ENCODE measurements at places on chromosomes 7 and 10.
A peak's percentile ranks its signal among the peaks of the same experiment; 100 is the strongest.

DNA sequence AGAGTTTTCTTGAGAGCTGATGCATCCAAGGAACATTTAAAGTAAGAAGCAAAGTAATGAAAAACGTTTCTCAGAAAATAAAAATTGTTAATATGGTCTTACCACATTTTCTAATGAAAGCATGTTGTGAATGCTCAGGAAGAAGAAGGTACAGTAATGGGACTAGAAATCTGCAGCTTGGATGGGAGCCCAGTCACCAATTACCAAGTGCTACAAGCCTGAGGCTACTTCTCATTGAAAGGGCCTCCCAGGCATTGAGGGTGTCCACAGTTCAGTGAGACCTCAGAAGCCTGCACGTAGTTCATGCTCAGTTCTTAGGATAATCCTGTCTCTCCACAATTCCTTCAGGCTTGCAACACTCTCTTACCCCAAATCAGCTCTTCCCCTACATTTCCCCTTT, 17.6 kb downstream of the PTN start:
- no peak for ATAC-seq

GRCh38 chr10:30438021-30438850, 4.3 kb downstream of the MAP3K8 start:
- ATAC-seq: no peak

GRCh38 chr10:75597773-75598440, 166.5 kb downstream of the LRMDA start:
- ATAC-seq: no peak

- ATAC-seq: no peak
Measured at GRCh38 chr7:155066417-155066950, 3.6 kb upstream of the HTR5A start.

DNA sequence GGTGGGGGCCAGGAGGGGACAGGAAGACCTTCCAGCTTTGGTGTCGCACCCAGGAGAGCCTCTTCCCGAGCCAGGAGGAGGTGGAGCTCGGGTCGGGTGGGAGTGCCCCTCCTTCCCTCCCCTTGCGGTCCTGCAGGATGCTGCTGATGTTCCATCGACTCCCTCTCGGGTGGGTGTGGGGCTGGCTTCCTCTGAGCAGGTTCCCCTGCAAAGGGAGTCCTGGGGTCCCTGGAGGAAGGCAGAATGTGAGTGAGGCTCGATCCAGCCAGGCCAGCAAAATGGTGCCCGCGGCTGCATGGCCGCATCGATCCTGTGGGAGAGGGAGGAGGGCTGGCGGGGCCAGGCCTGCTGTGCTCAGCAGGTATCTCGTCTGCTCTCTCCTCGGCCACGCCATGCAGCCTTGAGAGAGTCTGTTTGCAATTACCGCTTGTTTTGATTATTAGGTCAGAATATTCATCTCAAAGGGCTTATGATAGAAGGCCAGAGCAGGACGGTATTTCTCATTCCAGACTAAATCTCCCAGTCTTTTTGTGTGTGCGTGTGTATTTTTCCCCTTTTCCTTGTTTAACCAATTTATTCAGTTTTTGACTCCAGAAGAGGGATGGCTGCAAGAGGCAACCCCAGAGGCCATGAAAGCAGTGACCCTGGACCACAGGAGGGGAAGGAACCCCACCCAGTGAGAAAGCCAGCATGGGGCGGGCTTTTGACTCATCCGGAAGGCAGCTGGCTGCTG, 137.3 kb upstream of the ZMIZ1 start:
- ATAC-seq: no peak

- ATAC-seq: no peak
Measured at GRCh38 chr7:105487579-105488571, 34.2 kb downstream of the PUS7 start.

- ATAC-seq: no peak
Measured at GRCh38 chr7:96205665-96206064, 116.2 kb downstream of the SLC25A13 start.

GRCh38 chr7:11969643-11970042, 137.6 kb upstream of the THSD7A start:
- ATAC-seq: no peak

- peak; percentile 90 for ATAC-seq
Measured at GRCh38 chr7:139916717-139917395, 87.8 kb downstream of the TBXAS1 start.

GRCh38 chr10:105964009-105964408, 1200.5 kb downstream of the SORCS1 start:
- ATAC-seq: no peak

DNA sequence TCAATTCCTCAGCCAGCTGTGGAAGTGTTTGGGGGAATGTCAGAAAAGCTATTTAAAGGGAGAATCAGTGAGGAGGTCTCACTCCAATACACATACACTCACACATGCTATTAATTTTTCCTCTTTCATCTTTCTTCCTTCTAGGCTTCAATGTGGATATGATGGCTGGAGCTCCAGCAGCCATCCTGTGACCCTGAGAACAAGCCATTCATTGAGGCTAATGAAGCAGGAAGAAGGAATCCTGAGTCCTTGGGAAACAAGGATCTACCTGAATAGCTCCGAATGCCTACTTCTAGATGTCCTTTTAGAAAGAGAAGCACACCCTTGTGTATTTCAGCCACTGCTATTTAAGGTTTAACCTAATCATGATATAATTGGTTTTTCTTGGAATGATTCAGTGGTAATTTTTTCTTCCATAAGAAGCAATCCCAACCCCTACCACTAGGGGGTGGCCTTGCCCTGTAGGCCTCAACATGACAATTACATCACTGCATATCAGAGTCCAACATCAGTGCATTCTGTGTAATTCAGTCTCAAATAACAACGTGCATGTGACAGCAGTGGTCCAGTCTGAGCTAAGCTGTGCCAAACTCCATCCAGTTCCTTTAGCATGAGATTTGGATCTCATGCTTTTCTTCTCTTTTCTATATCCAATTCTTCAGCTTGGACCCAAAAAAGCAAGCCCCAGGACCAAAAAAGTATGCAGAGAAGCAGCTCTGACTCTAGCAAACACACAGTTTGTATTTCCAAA, 85.3 kb upstream of the ANKRD1 start:
- ATAC-seq: peak; percentile 84

- no peak for ATAC-seq
Measured at GRCh38 chr7:42687211-42688055, 224.4 kb downstream of the C7orf25 start.

GRCh38 chr7:103989200-103989784, at the start of gene RELN:
TSS of gene RELN (minus strand) at chr7:103989658. CDS start at chr7:103989356, 302 bp downstream.
- no peak for ATAC-seq

DNA sequence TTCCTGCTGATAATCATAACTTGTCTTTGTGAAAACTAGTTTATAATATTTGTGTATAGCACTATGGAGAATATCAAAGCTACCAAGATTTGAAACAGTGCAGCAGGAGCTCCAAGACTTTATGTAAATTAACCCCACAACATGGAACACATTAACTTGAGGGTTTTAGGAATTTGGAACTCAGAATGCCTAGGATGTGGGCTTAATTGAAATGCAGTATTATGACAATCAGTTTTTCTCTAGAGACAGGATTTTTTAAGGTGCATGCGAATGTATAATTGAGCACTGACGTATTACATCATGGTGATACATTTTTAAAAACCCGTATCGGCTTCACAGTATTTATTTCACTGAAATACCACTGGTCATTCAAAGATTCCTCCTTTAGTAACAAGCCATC, 313.1 kb upstream of the DGKB start:
- ATAC-seq: no peak

GRCh38 chr10:132209130-132209529, 22.4 kb downstream of the DPYSL4 start:
- ATAC-seq: no peak

DNA sequence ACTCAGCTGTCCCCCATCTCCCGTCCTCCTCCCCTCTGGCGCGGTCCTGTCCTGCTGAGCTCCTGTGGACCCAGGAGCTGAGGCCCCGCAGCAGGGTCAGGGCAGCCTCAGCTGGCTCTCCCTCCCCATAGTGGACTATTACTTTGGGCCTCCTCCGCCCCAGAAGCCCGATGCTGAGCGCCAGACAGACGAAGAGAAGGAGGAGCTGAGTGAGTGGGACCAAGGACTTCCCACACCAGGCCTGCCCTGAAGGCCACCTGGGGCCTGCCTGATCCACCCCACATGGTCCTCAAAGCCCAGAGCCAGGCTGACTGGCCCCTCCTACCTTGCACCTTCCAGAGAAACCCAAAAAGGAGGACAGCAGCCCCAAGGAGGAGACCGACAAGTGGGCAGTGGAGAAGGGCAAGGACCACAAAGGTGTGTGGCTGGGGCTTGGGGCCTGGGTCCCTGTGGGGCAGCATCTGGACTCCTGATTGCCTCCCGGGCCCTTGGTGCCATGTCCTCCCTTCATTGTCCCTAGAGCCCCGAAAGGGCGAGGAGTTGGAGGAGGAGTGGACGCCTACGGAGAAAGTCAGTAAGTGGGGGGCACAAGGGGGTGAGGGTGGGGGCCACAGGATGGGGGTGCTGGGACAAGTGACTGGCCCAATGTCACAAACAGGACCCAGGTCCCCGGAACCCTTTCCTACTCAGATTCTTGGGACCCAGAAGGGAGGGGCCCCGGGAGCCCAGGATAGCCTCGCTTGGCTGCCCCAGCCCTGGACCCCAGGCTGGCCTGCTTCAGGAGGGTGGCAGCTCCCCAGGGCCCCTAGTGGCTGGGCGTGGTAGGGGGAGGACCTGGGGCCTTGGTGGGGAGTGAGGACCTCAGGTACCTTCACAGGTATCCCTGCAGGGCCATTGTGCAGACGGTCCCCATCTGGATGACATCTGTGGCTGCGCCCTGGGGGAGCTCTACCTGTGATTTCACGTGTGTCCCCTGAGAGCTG, 4.9 kb downstream of the AEBP1 start:
- ATAC-seq: no peak

DNA sequence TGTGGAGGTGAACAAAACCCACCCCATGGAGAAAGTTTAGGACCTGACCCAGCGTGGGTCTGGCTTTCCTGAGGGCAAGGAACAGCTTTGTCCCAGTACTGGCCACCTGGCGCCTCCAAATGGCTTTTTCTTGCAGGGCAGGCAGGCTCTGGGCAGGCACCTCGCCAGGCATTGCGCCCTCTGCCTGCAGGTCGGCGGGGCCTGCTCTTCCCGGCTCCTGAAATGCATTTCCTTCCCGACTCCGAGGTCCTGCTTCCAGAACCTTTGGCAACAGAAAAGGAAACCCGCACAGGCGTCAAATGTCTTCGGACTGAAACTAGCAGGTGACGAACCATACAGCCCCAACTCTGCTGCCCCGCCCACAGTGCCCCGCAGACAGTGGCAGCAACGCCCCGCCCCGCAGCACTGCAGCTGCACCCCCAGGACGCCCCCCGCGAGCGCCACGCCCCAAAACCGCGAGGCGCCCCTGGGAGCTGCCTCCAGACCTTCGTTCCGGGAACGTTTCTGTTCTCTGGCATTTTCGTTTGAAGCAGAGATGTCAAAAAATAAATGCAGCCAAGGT, 65.5 kb downstream of the C10orf143 start:
- no peak for ATAC-seq

DNA sequence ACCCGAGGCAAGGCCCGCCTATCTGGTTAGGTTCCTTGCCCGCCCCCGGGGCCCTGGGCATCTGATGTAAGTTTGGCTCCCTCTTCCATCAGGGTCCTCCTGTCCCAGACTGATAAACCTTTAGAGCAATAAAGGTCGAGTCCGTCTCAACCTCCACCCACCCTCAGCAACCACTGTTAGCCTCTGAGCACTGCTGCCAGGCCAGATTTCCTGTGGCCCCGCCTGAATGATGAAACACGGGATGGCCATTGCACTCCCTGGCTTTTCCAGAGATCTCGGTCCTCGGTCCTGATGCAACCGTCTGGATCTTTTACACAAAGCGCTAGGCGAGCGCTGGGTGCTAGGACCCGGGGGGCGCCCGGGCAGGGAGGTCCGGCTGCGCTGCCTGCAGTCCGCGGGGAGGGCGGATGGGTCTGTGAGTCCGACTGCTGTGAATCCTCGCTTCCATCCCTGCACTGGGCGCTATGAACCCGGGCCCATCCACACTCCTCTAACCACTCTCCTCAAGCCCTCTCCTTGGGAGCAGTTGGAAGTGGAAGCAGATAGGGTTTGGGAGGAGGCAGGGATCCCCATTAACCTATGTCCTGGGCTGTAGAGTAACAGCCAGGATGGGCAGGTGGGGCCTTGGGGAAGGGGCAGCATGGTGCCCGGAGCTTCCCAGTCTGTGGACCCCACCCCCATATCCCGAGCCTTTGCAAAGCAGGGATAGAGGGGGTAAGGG, 875 bp upstream of the DDIT4 start:
- peak; percentile 52 for ATAC-seq

GRCh38 chr7:1004018-1004852, 21.3 kb downstream of the CYP2W1 start:
- ATAC-seq: peak; percentile 83

DNA sequence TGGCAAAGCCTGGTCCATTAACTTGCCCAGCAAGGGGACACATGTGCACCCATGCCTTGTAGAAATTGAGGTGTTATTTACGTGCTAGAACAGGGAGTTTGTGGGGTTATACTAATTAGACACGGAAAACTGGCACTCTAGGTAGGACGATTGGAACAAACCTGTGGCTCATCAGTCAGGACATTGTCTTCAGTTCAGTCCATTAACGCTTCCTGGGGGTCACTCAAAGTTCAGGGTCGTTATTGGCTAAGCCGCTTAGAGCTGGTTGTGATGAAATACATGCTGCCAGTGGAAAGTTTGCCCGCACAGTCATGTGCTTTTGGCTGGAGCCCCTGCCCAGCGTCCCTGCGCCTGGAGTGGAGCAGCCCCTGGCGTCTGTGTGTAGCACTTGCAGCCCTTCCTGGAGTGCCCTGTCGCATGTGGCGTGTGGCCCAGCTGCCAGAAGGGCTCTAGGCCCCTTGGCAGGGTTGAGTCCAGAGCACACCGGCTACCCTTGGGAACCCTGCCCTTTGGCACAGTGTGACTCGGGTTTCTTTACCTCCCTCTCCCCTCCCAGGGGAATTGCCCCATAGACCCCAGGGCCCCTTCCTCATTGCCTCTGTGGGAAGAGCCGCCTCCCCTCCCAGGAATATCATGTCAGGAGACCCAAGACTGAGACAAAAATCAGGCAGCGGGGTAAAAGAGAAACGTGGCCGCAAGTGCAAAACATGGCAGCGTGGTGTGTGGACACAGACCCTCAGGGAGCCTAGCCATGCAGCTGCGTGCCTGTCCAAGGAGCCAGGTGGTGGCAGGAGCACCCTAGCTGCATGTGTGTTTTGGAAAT, 9.8 kb downstream of the ZNF775 start:
- ATAC-seq: peak; percentile 34

DNA sequence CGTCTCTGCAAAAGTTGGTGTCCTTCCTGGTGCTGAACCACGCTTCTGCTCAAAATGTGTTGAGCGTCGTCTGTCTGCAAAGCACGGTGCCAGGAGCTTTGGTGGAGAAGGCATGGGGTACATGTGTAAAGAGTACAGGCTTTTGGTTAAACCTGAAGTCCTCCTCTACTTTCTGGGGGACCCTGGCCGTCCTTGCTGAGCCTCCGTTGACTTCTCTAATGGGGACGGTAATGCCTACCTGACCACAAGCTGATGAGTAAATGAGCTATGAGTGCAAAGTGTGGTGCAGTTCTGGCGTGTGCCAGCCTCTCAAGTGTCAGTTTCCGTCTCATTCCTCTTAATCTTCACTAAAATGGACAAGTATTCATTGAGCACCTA, 527 bp upstream of the HERPUD2 start:
- peak; percentile 17 for ATAC-seq

- ATAC-seq: no peak
Measured at GRCh38 chr10:125062227-125062913, 98.0 kb downstream of the CTBP2 start.

GRCh38 chr7:141515941-141516340, 35.3 kb upstream of the AGK start:
- ATAC-seq: no peak
